ENCODE measurements at places on chromosomes 5 and 9.

GRCh38 chr9:111456529-111456928 lies 27.7 kb downstream of the ECPAS start:
- no peak for DNase-seq

DNA sequence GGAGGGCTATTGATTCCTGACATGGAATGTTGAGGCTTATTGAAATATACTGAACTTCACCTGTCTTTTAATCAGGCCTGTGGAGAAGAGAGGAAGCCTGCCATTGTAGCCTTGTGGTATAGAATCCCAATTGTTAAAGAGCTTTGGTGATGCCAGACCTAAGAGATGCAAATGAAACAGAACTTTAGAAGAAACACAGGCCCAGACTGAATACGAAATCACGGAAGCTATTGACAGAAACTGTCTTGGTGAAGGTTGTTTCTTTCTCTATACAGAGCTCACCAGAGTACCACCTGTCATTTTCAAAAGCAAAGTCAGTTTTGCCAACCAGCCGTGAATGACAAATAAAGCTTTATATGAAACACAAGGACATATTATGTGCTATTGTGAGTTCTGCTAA lies 660.3 kb downstream of the ISL1 start:
- no peak for DNase-seq

- no peak for DNase-seq
Measured at GRCh38 chr5:139906661-139907060, 111.1 kb downstream of the PSD2 start.

DNA sequence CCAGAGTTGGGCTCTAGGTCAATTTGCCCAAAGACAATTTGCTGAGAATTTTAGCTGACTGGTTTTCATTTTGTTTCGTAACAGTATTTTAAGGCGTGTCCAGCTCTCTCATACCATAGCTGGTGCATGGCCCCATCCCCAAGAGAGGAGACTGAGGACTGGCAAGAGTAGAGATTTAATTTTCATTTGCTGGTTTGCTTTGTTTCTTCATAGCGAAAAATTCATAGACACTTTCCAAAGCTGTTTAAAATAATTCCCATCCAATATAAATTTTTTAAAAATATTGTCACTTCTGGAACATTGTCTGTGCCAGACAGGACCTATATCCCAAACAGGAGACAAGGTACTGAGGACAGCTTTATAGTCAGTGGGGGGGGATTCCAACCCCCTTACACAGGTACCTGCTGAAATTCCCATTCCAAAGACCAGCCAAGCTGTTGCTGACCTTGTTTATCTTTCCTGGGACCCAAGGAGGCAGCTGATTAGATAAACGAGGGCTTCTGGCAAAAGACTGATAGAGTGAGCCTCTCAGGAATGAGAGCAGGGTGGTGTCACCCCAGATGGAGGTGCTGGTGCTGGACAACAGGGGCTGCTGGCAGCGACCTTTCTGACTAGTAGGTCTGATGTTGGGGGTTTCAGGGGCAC lies 6.8 kb upstream of the ANGPTL2 start:
- DNase-seq, result no peak

All from fibroblast of the conjunctiva (primary cell).